H9 (cell line): ENCODE measurements at places on chromosomes 3 and 15. TPM values are rescaled to one million over a fixed set of nuclear protein-coding genes. Genes with fewer than 3 reads are reported as not detected.

- no peak for DNase-seq
Observed at GRCh38 chr3:123660900-123661299, 76.0 kb upstream of the HACD2 start.

- no peak for DNase-seq
Observed at GRCh38 chr15:82710208-82710555, 507 bp upstream of the AP3B2 start.

- no peak for DNase-seq
Observed at GRCh38 chr3:20185331-20185678, 701 bp downstream of the SGO1 start.

DNA sequence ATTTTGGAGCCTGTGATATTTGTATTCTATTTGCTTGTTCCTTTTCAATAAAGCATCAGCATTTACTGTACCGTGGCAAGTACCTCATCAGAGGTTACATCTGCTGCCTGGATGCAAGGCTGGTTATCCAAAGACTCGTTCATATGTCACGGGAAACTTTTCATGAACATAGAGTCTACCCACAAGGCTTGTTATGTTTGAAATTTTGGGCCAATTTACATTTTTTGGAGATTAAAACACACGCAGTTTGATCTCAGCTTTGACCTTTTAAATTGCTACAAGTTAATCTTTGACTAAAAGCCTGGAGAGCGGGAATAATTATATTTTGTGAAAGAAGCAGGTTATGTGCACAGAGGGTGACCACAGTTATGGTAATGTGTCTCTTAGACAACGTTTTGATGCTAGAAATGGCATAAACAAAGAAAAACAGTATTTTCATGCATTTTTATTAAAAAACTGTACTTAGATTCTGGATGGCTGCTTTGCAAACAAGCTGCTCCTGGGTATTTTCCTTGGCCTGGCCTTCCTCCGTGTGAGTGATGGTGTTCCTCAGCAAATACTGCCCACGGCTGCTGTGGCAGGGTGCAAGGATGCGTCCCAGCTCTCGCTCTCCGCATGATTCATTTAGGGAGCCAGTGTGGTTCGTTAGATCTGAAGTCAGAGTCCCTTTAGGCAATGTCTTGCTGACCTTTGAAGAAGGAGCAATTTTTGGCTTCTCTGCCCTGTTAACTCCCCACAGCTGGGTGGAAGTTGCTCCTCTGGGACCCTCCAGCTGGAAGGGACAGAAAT is 27.1 kb downstream of the CHST2 start:
- no peak for DNase-seq

DNA sequence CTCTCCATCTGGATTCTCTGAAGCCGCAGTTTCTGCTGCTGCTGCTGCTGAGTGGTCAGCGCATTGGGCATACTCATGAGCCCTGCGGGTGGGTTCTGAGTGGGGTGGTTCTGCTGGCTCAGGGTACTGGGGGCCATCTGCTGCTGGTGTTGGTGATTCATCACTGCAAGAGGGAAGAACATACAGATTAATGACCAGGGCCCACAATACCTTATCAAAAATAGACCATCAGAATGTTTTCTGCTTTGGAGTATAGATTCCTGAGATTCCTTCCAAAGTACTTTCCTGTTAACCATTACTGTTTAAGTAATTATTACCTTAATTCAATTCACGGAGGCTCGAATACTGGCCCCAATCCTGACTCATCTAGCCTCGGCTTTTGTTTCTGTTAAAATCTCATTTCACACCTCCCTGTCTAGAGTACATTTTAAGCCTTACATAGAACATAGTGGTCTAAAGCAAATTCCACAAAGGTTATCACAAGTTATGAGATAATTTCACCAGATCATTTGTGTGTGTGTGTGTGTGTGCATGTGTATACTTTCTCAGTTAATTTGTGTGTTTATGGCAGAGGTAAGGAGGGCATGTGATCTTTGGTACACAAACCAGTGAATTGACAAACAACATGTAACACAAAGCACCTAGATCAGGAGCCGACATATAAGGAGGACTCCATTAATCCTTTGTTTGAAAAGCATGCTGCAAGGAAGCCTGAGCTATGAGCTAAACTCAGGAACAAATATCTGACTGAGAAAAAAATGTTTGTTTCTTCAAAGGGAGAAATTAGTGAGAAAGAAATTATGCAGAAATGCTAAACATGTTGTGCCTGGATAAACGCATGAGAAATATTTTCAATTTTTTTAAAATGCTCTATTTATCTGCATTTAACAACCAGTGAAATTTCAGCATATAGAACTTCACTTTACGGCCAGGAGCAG is 68.1 kb downstream of the TM4SF4 start:
- DNase-seq = no peak

- DNase-seq = no peak
Observed at GRCh38 chr3:98982351-98982750, 80.9 kb upstream of the DCBLD2 start.

GRCh38 chr15:68503791-68504680 is 72.1 kb upstream of the ITGA11 start:
- peak; percentile 25 for DNase-seq

- no peak for DNase-seq
Observed at GRCh38 chr15:92400980-92401787, 7.5 kb downstream of the ST8SIA2 start.

DNA sequence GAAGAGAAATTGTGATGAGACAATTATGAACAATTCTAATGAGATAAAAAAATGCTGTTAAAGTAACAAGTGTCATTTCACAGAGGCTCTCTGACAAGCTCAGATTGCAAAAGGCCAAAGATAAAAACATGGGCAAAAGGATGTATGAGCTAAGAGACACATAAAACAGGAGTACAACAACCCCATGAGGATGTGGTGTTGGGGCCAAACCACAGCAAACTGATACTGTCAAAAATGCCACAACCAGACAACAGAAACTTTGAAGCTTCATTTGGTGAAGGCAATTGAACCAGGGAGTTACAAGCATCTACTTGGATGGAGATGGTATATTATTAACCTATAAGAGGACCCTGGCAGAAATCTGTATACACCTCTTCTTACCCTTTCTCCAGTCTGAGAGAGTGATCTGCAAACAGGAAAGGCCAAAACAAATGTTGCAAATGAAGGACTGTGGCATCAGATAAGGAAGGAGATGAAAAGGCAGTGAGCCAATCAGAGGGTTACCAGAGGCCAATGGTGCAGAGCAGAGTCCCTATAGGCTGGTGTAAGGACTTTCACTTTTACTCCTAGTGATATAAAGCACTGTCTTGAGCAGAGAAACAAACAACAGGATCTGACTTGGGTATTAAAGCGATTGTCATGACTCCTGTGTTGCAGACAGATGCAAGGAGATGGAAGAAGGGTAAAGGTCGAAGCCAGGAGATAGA is 659.0 kb downstream of the NTRK3 start:
- no peak for DNase-seq

GRCh38 chr15:99932676-99933402 is 199.6 kb upstream of the LYSMD4 start:
- no peak for DNase-seq

DNA sequence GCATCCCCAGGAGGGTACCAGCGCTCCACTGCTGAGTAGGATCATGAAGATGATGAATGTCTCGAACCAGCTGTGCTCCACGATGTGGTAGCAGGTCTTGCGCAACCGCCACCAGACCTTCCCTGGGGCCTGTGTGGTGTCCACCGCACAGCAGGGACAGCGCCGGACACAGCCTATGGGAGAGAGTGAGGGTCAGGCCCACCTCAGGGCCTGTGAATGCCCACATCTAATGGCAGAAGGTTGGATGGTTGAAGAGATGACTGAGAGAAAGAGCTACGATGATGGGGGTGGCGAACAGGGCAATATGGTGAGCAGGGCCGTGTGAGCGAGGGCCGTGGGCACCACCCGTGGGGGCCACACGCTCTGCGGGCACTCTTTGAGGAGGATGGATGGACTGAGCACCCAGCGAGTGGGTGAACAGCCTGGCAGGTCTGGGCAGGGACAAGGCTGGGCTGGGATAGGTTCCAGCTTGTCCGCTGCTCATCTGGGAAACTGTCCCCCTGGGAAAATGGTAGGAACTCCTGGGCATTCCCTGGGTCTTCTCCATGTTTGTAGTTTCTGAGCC is 74.1 kb downstream of the SCN5A start:
- DNase-seq = peak; percentile 12

GRCh38 chr15:86201313-86202008 is 121.8 kb downstream of the AGBL1 start:
- no peak for DNase-seq

- DNase-seq = no peak
Observed at GRCh38 chr15:48985516-48985915, 21.8 kb upstream of the SHC4 start.

DNA sequence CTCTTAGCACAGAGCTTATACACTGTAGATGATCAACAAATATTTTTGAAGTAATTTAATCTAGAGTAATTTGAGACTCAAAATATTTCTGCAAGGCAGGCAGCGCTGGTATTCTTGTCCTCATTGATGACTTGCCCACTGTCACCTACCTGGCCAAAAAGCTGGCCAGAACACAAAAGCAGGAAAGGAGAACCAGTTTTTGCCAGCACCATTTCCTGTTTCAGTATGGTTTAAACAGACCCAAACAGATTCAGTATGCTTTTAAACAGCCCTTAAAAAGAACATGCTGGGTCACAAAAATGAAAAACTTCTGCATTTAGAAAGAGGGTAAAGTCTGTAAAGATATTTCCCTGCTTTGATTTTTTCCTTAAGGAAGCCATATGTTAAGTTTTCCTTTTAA is 42.3 kb upstream of the ZNF280D start:
- DNase-seq = no peak

- DNase-seq = no peak
Observed at GRCh38 chr15:88833731-88834100, 30.5 kb downstream of the ACAN start.

GRCh38 chr15:65922621-65923020 is 53.3 kb downstream of the RAB11A start:
- DNase-seq = no peak

DNA sequence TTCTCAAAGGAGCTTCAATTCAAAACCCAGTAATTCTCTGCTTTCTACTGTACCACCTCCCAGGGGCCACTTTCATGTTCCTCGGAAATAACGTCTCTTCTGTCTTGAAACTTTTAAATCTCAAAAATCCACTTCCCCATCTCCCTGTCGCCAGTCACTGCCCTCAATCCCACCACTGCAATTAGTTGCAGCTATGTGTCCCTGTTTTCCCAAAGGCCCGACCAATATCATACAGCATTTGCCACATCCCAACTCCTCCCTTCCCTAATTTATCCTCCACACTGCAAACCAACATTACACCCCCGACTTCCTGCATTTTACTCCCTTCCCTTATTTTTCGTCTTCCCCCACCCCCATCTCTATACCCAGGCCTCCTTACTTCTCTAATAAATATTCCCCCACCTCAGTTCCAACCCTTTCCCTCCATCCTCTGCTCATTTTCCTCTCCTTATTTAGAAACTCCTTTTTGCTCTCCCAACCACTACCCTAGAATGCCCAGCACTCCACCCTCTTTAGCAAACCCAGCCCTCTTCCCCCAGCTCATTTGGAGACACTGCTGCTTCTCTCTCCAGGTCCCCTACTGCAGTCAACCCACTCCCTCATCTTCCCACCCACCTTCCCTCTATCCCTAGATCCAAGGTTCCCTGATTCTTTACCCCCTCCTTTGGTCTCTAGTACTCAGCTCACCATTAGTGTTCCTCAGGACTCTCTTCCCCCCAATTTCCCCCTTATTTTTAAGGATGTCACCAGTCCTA is 1.1 kb downstream of the NPTN start:
- DNase-seq = peak; percentile 45

DNA sequence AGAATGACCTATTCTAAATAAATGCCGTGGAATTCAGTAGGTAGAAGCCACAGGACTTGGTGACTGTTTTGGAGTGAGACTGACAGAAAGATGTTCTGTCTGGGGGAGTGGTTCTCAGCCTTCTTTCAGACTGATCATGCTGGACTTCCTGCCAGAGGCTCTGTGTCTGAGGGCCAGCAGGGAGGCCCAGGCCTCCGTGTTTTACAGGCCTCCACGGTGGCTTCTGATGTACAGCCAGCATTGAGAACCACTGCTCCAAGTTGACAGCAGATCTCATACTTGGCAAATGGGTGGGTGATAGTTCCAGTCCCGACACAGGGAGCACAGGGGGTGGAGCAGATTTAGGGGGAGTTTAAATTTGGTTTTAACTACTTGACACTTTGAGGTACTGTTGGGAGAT is 6.7 kb upstream of the PIGZ start:
- no peak for DNase-seq

DNA sequence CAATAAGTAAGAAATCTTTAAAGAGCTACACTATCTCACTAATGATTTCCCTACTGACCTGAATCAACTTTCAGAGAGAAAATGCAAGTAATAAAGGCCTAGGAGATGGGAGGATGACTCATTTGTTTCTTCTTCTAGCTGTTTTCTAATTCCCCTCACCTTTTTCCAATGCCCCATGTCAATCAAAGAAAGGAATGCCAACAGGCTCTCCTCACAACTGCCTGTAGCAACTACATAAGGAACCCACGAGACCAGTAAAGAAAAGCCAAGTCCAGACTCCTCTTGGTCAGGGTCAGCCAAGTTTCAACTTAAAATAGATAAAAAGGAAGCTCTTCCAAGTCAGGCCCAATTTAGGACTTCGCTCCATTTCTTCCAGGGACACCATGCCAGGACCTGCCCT is 201.9 kb downstream of the TNIK start:
- DNase-seq = no peak

DNA sequence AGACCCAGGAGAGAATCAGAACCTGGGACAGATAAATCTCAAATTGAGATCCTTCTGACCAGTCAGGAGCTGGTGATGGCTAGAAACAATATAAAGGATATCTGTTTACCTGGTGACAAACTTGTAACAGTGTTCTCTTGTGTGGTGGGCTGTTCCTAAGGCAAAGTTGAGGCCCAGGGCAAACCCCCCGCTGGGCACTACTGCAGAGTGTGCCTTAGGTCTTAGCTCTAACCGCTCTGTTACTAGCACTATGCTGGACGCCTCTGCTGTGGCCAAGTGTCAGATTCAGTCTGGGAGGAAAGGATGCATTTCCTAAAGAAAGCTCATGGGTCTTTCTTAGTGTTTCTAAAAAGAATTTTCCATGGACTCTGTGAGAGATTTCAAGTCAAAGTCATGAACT is 146.5 kb upstream of the MEIS2 start:
- DNase-seq = no peak

The C3orf20 gene
- not detected in 2 replicates for total RNA-seq

The CD200R1 gene
- total RNA-seq = not detected in 2 replicates

The SLC2A2 gene
- total RNA-seq = not detected in 2 replicates

The CYP1A2 gene
- not detected in 2 replicates for total RNA-seq

The IL17RD gene
- 29.3 and 31.7 TPM in 2 replicates for total RNA-seq

The HDC gene
- total RNA-seq = not detected in 2 replicates

The TF gene
- 0.09 and 0.18 TPM in 2 replicates for total RNA-seq

The TRIM71 gene
- 364 and 376 TPM in 2 replicates for total RNA-seq
